ENCODE measurements at places on chromosomes 4 and X.

DNA sequence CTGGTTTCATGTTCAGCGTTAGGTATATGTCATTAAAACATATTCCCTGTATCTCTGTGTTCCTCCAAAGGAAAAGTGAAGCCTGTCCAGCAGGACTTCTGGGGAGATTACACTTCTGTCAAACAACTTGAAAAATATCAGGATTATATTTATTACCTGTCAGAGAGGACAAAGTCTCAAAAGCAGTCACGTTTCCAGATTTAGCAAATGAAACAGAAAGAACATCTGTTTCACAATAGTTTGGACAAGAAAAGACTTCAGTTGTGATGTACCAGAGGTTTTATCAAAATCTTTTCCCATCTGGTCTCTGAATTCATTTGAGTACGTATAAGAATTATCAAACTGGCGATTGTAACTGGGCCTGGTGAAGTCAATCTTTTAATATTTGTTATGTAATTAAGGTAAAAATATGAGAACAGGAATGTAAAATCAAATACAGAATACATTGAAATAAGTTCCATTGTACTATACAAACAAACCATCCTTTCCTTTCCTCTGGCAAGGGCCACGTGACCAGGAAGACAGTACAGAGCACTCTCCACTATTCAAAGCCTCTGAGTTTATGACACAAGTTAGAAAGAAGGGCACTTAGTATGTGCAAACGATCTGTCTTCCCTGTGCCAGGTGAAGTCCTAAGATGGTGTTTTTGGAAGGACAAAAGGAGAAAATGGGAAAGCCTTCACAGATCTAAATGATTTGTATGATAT lies 3.2 kb downstream of the CASP3 start:
- DNase-seq, result no peak

GRCh38 chrX:38318196-38318595 lies 9.1 kb downstream of the RPGR start:
- no peak for DNase-seq

GRCh38 chrX:42131856-42132255 lies 208.5 kb upstream of the CASK start:
- DNase-seq, result no peak

- DNase-seq, result no peak
These were observed 73.5 kb upstream of the ZFP42 start for GRCh38 chr4:187921946-187922623.

GRCh38 chr4:184448821-184449220 lies 25.5 kb downstream of the IRF2 start:
- no peak for DNase-seq

DNA sequence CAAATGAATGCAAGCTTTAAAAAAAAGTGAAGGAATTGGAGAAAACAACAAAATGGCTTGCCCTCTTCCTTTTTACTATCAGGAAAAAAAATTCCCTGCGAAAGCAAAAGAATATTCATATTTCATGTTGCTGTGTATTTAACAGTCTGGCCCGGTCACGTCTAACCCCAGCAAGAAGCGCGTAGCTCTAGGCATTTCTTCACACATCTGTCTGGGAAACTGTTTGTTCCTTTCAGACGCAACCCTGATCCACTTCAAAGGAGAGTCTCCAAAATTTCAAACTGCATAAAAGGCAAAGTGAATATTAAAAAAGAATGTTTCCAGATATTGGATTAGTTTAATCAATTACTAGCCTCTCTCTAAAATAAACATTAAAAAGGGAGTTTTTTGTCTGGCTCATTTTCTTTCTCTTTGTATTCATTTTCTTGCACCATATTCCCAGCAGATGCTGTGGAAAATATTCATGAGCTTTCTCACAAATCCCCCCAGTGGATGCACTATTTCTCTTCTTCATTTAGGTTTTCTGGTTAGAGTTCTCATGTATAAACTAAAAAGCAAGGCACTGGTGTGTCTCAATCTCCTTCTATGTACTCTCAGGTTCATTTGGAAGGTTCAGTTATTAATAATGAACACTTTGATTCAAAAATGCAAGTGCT lies 145.3 kb downstream of the MID1 start:
- no peak for DNase-seq

DNA sequence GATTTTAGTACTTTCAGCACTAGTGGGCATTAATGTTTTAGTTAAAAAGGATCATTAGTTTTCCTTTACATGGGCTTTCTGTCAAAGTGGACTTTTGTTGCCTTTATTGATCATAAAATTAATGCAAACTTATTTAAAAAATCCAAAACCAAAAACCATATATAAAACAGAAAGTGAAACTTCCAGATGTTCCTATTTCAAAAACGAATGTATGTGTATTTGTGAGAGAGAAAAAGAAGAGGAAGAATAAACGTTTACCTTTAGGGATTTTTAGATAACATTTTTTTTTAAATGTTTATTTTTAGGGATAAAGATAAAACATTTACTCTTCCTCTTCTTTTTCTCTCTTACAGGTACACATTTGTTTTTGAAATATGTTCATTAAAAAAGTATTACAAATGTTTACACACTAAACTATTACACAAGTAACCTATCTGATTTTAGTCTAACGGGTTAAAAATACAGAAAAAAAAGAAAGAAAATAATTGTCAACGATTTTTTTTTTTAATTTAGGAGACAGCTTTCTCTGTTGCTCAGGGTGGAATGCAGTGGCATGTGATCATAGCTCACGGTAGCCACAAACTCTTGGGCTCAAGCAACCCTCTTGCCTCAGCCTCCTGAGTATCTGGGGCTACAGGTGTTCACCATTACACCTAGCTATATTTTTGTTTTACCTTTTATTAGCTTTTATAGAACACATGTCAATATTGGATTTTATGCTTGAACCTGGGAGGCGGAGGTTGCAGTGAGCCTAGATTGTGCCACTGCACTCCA lies 16.8 kb upstream of the COX18 start:
- DNase-seq, result no peak

- no peak for DNase-seq
These were observed 5.8 kb upstream of the DGKQ start for GRCh38 chr4:978957-979701.

GRCh38 chrX:121781991-121782390 lies 734.6 kb downstream of the GLUD2 start:
- no peak for DNase-seq

GRCh38 chrX:53374222-53374820 lies 48.1 kb downstream of the SMC1A start:
- DNase-seq, result no peak

DNA sequence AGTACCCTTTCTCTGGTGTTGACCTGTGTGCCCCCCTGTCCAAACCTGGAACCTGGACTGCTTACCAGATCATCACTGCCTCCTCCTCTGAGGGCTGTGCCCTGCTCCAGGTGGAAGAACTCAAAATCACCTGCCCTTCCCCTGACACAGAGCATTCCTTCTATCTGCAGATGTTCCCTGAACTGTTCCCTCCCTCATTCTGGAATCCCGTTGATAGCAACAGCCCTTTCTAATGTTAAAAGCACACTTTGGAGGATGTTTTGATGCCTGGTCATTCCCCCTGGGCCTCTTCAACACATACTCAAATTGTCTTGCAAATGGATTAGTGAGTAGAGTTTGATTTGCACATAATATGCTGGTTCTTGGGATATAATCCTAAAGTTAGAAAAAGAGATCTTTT lies 225.8 kb downstream of the FGF13 start:
- DNase-seq, result no peak
